ENCODE measurements at places on chromosomes 13 and 19.

- DNase-seq = no peak
These were observed 14.4 kb downstream of the RGCC start for GRCh38 chr13:41471785-41472184.

DNA sequence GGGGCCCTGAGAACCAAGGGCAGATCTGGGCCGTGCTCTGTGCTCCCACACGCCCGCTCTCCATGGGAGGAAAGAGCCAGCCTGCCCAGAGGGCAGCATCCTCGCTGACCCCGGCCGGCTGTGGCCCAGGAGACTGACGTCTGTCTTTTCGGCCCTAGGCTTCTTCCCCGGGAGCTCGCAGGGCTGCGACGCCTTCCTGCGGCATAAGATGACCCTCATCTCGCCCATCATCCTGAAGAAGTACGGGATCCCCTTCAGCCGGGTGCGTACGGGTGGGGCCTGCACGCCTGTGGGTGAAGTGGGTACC, 108.2 kb downstream of the KDM4B start:
- DNase-seq = no peak

- DNase-seq = no peak
These were observed 3.4 kb downstream of the PEAK3 start for GRCh38 chr19:2278459-2279158.

- DNase-seq = no peak
These were observed 21.0 kb downstream of the CCDC8 start for GRCh38 chr19:46392252-46392801.

- no peak for DNase-seq
These were observed 713.8 kb upstream of the GPC6 start for GRCh38 chr13:92512852-92513251.

- DNase-seq = no peak
These were observed 60.9 kb upstream of the USP29 start for GRCh38 chr19:57058871-57059270.

- no peak for DNase-seq
These were observed 2.0 kb downstream of the ZNF57 start for GRCh38 chr19:2902590-2903218.

GRCh38 chr19:17052439-17052838, 22.8 kb downstream of the HAUS8 start:
- no peak for DNase-seq

DNA sequence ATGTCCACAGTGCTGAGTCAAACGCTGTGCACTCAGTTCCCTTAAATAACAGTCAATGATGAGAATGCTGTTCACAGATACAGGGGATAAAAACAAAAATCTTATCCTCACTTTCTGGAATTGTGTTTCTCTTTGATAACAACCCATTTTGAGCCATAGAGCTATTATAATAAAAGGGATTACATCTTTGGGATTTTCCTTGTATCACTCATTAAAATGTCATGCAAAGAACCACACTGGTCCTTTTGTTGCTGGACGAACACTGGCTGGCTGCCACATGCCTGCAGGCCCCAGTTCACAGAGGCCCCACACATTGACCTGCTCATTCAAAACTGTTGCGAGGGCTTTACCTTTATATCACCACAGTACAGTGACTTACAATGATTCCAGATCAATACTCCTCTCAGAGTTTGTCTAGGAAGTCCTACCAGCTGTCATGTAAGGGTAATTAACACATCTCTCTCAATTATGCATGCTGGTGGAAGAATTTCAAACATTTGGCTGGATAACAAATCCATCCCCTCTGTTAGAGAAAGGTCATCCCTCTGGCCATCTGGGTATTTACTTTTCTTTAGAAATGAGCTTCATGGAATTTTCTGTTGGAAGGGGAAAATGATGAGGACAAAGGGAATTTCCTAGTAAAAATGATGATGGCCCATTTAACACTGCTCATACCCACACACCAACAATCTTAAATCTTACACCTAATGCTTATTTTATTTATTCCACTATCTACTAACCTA, 85.9 kb downstream of the MBNL2 start:
- no peak for DNase-seq

DNA sequence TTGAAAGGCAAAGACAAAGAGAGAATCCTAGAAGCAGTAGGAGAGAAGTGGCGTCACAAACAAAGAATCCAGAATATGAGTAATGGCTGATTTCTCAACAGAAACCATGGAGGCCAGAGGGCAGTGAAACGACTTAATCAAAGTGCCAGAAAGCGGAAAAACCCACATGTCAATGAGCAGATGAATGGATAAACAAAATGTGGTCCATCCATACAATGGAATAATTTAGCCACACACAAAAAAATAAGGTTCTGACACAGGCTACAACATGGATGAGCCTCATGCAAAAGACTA, 52.2 kb upstream of the RANBP3 start:
- DNase-seq = no peak

- no peak for DNase-seq
These were observed 12.4 kb downstream of the EPS8L1 start for GRCh38 chr19:55088021-55088451.

GRCh38 chr13:21610687-21611086, 6.7 kb upstream of the MICU2 start:
- DNase-seq = no peak

GRCh38 chr13:41402691-41403511, 54.4 kb upstream of the RGCC start:
- no peak for DNase-seq

DNA sequence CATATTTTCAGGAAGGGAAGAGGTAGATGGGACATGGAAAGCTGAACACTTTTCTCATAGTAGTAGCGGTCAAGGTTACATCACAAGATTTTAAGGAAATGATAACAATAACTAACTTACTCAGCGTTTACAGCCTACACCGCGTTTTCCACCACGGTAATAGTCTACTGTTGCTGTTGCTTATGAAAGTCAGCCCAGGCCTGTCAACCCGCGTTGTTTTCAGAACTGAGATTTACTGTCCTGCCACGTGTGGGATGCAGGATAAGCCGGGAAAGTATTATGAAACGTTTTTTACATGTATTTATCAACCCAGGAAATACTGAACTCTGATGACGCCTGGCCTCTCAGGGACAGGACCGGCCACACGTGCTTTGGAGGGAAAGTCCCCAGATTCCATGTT, 36.0 kb upstream of the LAMP1 start:
- no peak for DNase-seq

DNA sequence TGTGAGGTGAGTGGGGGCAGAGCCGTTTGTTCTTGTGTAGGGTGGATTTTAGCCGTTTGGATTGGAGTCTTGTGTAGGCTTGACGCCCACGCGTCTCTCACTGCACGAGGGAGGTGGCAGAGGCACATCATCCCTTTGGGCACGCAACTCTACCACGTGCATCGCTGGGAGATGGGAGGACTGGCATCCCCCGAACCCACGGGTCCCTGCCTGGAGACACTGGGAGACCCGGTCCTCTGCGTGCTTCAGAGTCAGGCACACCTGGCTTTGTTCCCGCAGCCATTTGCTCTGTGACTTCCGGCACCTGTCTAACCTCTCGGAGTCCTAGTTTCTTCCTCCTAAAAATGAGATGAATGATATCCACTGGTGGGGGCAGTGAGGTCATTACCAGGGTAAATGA, 6.4 kb downstream of the ARHGEF7 start:
- no peak for DNase-seq

GRCh38 chr13:61146571-61146970, 269.1 kb downstream of the PCDH20 start:
- DNase-seq = no peak

- no peak for DNase-seq
These were observed 89.4 kb downstream of the STK24 start for GRCh38 chr13:98487522-98487921.

DNA sequence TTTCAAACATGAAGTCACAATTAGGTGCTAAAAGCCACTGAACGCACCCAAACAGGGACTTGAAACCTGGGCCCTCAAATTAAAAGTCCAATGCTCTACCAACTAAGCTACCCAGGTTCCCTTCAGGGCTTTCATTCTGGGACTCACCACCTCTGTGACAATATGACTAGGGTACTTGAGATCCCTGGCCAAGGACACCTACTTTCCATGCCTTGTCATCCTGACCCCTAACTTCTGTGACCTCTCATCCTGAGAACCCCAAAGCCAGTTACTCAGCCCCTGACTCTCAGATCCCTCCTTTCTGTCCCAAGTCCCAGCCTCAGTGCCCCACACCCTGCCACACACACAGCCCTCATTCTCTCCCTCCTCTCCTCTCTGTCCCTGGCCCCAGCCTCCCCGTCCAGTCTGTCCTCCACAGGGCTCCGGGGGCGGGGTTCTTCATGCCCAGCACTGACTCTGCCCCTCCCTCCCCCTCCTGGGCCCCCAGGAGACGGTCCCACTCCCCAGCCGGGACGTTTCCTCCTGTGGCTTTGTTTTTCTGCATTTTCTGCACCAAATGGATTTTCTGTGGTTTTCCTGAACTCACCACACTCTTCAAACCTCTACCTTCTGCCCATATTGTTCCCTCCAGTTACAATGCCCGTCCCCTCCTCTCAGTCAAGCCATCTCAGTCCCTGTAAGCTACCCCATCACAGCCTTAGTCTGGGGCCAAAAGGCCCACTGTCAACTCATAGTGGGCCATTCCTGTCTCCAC, 7.0 kb downstream of the RCN3 start:
- no peak for DNase-seq

DNA sequence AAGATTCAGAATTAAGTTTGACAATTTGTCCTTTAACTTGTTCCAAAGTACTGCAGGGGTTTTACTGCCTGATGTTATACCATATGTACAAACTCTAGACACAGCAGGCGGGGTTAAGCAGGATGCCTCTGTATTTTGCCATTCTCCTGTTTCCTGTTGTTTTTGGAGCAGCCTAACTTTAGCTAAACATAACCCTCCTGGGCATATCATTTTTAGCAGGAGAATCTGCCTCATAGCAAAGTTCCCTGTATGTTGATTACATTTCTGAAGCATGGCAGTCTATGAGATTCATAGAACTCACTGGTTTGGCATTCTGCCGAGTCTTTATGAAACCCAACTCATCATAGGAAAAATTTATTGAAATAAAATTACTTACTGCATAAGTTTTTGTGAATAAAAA, 5.2 kb downstream of the LHFPL6 start:
- DNase-seq = no peak

GRCh38 chr19:17938092-17938845, 5.5 kb downstream of the CCDC124 start:
- DNase-seq = no peak

DNA sequence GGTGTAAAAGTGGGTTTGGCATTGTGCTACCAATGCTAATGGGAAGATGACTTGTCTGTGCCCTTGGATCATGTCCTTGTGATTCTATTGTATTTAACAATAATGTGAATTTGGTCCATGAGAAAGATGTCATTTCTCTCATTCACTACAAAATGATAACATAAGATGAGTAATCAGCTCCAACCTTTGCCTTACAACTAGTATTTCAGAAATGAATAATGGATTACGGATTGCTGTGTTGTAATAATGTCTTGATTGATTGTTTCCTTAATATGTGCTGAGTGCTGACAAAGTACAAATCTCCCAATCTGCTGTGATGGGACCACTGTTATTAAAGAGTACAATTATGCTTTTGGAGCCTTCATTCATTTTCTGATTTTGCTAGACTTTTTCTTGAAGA, 375.0 kb downstream of the PCDH9 start:
- DNase-seq = no peak

DNA sequence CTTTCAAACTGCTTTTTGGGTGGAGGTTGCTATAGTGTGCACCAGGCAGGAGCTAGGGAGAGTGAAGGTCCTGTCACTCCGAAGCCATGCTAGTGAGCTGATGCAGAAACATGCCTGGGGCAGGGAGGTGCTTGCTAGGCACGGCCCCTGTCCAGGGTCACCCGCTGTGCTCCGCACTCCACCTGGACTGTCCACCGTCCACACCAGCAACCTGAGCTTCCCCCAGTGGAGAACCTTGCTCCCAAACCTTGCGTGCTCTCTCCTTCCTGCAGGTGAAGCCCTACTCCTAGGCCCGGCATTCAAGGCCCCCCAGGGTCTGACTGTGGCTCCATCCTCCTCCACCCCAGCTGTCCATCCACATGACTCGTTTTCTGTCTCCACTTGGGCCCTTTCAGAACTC, 12.3 kb downstream of the SLC15A1 start:
- no peak for DNase-seq

GRCh38 chr19:17475541-17476115, 5.3 kb downstream of the SLC27A1 start:
- DNase-seq = no peak

DNA sequence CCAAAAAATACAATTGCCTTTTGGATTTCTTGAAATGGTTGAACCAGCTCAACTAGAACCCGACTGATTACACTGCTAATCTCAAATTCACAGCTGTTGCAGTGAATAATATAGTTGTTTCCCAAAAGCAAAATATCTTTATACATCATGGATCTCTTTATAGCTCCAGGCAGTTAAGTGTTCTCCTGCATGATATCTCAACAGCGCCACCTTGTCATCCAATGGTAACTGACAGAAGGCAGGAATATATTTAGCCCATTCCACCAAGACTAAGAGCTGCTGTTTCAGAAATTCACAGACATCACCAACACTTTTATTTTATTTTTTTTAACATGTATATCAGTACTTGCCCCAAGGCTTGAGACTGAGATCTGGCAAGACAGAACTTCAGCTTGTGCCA, 1141.0 kb upstream of the PRR20A start:
- DNase-seq = no peak

GRCh38 chr19:2629491-2630351, 72.8 kb downstream of the GNG7 start:
- no peak for DNase-seq

GRCh38 chr19:14432791-14433553, at the start of gene PKN1:
Gene PKN1, plus strand, starts transcription at chr19:14433306. Its CDS starts 216 bp downstream, at chr19:14433522.
- no peak for DNase-seq

- no peak for DNase-seq
These were observed 306.0 kb downstream of the GPC5 start for GRCh38 chr13:91704398-91704797.

- no peak for DNase-seq
These were observed 36.4 kb upstream of the IGSF23 start for GRCh38 chr19:44576843-44577565.

DNA sequence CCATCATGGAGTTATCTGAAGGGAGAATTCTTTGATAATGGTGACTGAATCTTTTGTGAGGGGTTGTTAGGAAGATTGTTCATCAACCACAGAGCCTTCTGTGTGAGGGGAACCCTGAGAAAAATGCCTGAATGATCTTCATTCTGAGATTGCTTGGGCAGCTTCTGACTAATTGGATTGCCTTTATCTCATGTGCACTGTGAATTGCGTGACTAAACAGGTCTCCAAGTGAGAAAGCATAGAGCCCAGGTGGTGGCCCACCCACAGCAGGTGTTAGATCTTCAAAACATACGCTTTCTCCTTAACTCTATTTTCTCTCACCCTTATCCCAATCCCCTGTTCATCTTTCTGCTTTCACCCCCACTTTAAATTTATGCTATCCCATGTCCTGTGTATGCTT, 58.3 kb downstream of the DOCK9 start:
- DNase-seq = no peak

Data from vagina (tissue), 2 donors.